ENCODE measurements at places on chromosomes 7 and 10.

GRCh38 chr7:13953368-13953767, 36.1 kb downstream of the ETV1 start:
- no peak for DNase-seq

GRCh38 chr7:41967156-41967555, 264.3 kb upstream of the INHBA start:
- no peak for DNase-seq

GRCh38 chr7:91263384-91264045, 718 bp upstream of the FZD1 start:
- DNase-seq, result no peak

DNA sequence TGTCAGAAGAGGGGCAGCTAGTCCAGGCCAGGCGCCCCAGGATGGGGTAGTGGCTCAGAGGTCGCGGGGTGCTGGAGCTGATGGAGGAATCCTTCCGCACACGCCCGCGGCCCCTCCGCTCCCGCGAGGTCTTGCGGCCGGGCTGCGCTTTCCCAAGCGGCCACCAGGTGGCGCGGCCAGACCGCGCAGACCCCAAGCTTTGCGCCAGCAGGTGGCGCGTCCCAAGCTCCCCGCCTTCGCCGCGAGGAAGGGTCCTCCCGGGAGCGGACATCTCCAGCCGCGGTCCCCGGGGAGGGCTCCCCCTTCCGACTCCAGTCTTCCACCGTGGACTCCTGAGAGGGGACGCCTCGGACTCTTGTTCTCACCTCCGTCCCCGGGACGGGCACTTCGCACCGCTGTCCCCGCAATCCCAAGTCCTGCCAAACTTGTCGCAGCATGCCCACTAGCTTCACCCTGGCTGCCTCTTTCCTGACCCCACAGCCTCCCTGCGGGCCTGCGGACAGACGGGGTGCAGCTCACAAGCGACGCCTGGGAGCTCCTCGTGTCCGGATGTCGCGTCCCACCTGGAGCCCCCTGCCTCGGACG, 19.4 kb downstream of the KCNK18 start:
- peak; percentile 44 for DNase-seq

GRCh38 chr7:57868771-57869483, 418.9 kb downstream of the ZNF716 start:
- DNase-seq, result no peak

DNA sequence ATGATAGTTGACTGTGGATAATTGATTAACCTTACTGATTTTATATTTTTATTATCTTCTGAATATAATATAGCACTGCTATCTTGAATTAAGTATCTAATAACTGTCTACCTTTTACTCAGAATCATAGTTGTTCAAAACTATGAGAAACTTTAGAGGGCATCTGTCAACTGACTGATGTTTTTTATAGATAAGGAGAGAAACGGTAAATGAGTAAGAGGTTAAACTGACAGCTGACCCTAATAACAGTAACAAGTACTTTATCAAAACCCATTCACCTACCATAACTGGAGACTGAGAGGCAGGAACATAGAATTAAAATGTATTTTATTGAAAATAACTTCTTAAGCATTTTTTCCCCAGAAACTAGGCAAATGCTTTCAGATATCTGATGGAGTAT, 62.2 kb downstream of the CYP51A1 start:
- DNase-seq, result no peak

- no peak for DNase-seq
These were observed 65.9 kb downstream of the ALOX5 start for GRCh38 chr10:45439873-45440272.

- no peak for DNase-seq
These were observed 6.3 kb downstream of the RAPGEF5 start for GRCh38 chr7:22350466-22351328.

- DNase-seq, result no peak
These were observed at the start of gene PLCE1 for GRCh38 chr10:93993782-93994437. PLCE1 (plus strand) TSS chr10:93993931; CDS start chr10:94031047, 37,116 bp downstream.

GRCh38 chr7:1452205-1452604, 7.1 kb downstream of the MICALL2 start:
- no peak for DNase-seq

DNA sequence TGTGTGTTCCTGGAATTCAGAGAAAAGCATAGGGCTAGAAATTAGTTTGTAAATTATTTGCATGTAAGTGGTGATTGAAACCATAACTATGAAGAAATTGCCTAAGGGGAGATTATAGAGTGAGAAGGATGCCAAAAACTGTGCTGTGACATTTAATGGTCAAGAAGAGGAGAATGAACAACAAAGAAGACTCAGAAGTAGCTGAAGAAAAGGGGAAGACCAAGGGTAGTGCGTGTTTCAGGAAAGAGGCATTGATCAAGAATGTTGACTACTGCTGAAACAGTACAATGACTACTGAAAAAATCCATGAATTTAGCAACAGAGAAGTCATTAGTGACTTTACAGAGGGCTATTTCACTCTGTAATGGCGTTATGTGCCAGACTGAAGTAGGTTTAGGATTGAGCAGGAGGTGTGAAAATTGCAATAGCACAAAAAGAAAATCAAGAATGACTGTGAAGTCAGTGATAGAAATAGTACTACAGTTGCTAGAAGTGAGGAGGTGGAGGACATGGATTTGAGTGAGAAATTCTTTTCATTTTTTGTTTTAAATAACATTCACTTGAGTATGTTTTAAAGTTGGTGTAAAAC, 28.9 kb upstream of the SAMD9L start:
- no peak for DNase-seq

DNA sequence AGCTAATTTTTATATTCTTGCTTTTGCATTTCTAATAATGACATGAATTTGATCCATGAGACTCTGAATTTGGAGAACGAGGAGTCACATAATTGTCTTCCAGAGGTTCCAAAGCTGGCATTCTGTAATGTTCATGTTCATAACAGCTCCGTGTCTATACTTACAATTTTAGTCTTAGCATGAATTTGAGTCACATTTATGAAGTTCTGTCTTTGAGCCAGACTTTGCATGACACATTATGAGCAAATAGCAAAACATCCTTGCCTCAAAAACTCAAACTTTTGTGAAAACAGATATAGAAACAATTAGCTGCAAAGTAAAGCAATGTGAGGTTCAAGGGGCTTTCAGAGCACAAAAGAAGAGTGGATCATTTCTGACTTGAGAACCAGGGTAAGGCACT, 44.5 kb upstream of the CAV2 start:
- no peak for DNase-seq

GRCh38 chr10:113613977-113614690, 49.7 kb downstream of the NRAP start:
- DNase-seq, result no peak

DNA sequence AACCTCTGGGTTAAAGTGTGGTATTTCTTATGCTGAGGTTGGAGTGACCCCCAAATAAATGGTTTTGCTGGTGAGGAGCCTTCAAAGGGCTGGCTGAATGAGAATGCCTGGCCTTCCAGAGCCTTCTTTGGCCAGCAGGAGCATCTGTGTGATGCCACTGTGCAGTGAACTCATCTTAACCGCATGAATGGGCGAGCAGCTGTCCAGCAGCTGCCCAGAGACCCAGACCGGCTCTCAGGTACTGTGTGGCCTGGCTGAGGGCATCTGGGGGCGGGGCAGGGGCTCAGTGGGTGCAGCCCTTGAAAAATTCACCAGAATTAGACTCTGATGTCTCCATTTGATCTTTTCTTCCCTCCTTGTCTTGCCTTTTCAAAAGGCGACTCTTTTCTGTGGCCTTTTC, 59.0 kb downstream of the SYPL1 start:
- DNase-seq, result no peak

DNA sequence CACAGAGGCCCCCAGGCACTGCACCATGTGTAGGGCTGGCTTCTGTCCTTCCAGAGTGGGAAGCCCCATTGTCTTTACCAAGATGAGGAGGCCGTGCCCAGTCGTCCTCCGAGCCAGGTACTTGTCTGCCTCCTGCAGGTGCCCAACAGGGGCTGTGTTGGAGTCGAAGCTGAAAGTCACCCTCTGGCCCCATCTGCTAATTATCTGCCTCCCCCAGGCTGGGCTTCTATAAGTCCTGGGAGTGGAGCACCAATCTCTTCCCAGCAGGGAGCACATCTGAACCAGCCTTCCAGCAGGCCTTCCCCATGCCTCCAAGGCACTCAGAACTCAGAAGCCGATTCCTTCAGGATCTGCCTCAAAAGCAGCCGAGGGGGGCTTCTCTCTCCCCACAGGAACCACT, 11.6 kb upstream of the CHST15 start:
- no peak for DNase-seq

DNA sequence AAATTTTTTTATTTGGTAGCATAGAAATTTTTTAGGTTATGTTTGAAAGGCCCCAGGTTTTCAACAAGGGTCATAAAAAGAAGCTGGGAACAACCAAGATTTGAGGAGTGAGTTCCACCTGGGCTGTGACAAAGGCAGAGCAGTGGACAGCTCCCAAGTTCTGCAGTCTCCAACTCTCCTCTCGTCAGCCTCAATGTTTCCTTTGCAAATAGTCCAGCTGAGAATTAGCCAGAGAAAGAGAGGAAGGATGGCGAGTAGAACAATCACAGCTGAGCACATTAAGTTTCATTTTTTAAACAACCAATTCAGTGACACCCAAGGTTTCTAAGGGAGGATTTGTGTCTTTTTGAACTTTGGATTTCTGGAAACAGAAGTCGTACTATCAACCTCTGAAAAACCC, 143.2 kb downstream of the NRCAM start:
- no peak for DNase-seq

GRCh38 chr10:1253523-1254353, 197.6 kb downstream of the WDR37 start:
- DNase-seq, result no peak

DNA sequence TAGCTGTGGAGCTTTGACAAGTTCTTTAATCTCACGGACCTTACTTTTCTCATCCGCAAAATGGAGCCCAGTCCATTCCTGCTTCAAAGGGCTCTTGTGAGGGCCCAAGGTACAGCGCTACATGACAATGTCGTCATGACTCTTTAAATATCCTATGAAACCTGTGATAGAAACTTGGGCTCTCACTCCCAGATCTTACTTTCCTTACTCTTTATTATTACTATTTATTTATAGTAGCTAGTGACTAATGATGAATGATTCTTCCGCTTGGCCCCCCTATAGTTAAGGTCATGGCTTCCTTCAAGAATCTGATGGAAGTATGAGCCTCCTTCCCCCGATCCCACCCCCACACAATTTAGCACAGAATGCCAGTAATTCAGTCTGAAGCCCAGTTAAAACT, 41.9 kb downstream of the RBM20 start:
- no peak for DNase-seq

DNA sequence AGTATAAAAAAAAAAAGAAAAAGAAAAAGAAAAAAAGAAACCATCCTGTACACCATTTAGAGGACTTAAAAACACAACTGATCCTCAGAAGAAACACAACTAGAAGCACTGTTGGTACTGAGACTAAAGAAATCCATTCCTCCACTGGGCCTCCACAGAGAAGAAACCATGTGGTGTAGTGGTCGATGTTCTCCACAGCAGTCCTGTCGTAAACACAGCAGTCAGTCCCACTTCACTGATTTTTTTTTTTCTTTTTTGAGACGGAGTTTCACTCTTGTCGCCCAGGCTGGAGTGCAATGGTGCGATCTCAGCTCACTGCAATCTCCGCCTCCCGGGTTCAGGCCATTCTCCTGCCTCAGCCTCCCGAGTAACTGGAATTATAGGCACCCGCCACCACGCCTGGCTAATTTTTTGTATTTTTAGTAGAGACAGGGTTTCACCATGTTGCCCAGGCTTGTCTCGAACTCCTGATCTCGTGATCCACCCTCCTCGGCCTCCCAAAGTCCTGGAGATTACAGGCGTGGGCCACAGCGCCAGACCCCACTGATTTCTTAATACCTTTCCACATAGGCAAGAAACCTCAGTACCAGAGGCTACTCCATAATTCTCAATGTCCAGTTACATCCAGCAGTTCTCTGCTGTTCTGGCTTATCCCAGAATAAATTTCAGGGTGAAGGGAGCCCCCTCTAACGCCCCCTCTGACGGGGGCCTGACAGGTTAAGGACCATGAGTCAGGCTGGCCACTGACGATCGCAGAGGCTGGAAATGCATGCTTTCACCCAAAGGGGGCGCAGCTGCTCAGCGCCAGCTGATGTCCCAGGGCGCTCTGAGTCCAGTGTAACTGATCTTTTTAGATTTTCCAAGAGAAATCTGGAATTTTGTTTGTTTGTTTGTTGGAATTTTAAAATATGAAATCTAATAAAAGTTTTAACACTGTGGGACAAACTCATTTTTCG, 24.8 kb upstream of the FFAR4 start:
- DNase-seq, result no peak

GRCh38 chr7:82972135-82972534, 190.5 kb downstream of the PCLO start:
- no peak for DNase-seq

- no peak for DNase-seq
These were observed 174.8 kb downstream of the TNS3 start for GRCh38 chr7:47407136-47407535.

DNA sequence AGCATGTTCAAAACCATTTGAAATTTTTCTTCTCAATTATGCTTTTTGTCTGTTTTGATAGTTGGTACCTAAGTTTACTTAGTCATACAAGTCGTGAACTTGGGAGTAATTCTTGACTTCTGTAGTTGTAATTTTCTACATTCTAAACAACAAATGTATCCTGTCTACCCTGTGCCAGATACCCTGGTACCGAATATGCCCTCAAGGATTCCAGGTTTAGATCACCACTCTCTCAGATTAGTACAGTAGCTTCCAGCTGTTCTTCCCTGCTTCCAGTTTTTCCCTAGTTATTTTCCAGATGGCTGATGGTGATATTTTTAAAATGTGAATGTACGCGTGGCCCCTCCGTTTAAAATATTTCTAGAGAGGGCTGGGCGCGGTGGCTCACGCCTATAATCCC, 6.5 kb downstream of the STAM start:
- DNase-seq, result no peak

DNA sequence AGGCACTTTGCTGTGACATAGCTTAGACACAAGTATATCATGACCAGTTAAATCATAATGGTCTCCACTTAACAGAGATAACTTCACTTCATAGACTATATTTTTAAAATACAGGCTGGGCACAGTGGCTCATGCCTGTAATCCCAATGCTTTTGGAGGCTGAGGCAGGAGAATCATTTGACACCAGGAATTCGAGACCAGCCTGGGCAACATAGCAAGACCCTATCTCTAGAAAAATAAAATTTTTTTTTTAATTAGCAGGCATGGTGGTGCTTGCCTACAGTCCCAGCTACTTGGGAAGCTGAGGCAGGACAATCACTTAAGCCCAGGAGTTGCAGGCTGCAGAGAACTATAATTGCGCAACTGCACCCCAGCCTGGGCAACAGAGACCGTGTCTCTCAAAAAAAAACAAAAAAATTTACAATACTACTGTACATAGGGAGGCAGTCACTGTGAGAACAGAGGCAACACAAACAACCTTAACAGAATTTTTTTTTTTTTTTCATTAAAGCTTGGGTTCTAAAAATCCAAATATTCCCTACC, 105.1 kb downstream of the USP6NL start:
- no peak for DNase-seq
